ENCODE measurements at places on chromosomes 4 and X.

DNA sequence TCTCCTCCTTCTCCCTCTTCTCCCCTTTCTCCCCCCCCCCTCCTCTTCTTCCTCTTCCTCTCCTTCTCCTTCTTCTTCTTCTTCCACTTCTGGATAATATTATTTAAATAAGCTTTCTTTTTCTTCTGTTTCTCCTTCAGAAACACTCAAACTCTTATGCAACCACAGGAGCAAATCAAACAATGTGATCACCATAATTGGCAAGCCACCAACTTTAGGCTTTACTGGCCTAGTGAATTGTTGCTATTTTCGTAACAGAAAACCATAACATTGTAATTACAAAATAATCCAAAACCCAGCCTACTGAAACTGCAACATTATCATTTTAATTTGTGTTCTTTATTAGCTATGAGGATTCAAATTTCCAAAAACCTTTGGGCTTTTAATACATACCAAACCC, 14.3 kb downstream of the DCAF8L1 start:
- DNase-seq = peak; percentile 9

DNA sequence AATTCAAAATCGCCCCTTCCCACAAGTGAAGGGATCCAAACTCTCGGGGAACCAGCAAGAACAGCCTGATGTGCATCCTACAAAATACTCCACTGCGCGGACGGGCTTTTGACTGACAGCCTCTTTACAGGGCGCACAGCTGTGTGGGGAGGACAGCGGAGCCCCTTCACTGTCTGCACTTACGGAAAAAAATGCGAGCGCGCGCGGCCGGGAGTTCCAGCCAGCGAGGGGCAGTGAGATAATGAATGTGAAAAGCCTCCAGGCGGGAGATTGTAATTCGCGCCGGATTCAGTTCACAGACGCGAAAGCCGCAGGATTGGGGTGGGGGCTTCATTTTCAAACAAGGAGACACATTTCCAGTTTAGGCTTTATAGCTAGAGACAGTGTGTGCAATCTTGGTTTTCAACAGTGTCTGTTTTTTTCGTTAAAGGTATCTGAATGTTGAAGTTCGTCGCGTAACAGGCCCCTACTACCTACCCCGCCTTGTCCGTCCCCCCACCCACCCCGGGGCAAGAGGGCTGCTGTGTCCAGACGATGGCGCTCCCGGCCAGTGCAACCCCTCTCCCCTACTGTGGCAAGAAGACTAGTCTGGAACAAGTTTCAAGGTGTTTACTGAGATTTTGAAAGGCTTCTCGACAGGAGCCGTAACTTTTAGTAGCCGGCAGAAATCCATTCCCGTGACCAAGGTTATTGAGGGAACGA, 1.7 kb upstream of the GPR50 start:
- no peak for DNase-seq

GRCh38 chr4:187380181-187380581, 615.4 kb upstream of the ZFP42 start:
- DNase-seq = no peak

- DNase-seq = no peak
Measured at GRCh38 chrX:141928432-141928831, 24.7 kb downstream of the MAGEC1 start.

- DNase-seq = no peak
Measured at GRCh38 chr4:105075045-105075444, 71.6 kb upstream of the TET2 start.

- no peak for DNase-seq
Measured at GRCh38 chr4:91222014-91222413, 1081.8 kb upstream of the GRID2 start.

DNA sequence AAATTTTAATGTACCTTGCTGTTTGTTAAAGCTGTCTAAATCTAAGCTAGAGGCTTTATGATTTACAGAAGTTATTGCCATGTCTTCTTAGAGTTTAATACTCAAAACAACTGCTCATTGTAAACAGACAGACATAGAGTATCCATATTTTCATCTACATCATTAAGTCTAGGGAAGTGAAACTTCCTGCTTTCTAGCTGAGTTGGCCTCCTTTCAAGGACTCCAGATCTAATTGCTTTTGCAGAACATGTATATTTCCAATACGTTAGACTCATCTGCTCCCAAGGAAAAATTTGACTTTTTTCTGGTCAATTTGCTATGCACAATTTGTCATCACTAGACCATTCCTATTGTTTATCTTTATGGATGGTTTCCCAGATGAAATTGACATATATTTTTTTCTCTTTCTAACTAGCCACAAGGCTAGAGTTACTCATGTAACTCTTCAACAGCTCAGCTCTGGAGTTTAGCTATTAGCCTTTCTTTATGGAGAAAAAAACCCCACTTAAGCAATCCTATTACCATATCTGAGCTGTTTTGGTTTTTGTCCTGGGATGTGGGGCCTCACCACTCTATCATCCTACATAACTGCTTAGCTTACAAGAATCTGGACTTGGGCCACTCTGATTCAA, 122.9 kb downstream of the PPA2 start:
- peak; percentile 65 for DNase-seq

DNA sequence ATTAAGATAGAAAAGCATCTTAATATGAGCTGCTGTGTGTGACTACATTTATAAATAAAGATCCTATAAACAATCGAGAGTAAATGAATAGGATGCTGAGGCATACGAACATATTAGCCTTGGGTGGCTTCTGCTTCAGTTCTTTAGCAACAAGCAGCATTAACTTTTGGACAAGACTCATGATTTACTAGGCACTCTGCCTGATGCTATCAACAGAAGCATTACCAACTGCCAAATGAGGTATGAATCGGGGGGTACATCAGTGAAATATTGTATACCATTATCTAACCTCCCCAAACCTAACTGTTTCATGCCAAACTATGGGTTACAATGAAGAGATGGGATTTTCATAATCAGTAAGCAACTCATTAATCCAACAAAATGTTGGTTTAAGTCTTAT, 113.1 kb downstream of the RAB28 start:
- no peak for DNase-seq

- DNase-seq = no peak
Measured at GRCh38 chrX:72027914-72028307, 103.8 kb downstream of the RTL5 start.

- DNase-seq = no peak
Measured at GRCh38 chr4:185709802-185710486, 102.0 kb downstream of the SORBS2 start.

DNA sequence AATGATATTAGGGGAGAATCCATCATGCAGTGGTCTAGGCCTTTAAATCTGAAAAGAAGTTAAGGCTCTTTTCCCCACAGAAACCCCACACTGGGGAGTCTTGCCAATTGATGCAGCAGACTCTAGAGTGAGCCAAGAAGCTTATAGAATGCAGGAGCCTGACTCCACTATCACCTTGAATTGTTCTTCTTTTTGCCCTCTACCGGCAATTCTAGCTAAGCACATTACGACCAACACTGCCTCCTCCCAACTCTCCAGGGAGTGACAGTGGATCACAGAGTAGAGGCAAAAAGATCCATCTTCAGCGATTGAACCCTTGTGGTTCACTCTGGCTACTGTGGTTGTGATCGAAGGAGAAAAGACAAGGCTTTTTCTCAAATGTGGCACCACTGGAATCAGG, 331.5 kb downstream of the NKX6-1 start:
- DNase-seq = no peak

GRCh38 chrX:145405012-145405411, 157.7 kb downstream of the SPANXN1 start:
- DNase-seq = no peak

GRCh38 chrX:153829799-153830639, at the start of gene PDZD4:
TSS of gene PDZD4 (minus strand) at chrX:153830544. CDS start at chrX:153830298, 246 bp downstream.
- no peak for DNase-seq

DNA sequence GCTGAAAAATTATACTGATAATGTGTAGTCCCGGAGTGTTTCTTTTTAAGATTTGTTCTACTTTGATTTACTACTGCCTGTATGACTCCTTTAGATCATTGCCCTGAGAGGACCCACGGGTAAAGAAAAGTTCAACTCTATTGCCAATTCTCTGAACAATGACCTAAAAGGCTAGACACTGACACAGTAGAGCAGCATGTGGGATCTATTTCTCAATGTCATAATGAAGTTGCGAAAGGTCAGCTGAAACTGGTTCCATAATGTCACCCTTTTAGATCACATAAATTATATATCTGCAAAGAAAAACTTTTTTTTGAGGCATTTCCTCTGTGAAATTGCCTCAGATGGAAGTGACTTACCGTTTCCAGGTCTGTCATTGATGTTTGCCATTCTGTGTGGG, 67.4 kb downstream of the GLRB start:
- DNase-seq = no peak

DNA sequence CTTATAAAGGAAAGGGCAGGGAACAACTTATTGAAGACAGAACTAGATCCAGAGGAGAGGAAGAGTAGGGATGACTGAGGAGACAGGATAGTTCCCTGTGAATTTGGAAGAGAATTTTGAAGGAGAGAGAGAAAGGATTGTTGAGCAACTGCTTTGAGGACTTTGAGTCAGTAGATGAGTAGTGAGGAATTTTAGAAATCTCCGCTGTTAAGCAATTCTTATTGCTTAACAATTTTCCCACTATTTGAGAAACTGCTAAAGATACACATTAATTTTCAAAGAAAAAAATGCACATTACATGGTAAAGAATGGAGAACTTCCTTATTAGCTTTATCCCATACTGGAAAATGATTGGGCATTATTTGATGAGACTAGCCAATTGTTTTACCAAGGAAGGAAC, 116.3 kb upstream of the NRK start:
- no peak for DNase-seq

DNA sequence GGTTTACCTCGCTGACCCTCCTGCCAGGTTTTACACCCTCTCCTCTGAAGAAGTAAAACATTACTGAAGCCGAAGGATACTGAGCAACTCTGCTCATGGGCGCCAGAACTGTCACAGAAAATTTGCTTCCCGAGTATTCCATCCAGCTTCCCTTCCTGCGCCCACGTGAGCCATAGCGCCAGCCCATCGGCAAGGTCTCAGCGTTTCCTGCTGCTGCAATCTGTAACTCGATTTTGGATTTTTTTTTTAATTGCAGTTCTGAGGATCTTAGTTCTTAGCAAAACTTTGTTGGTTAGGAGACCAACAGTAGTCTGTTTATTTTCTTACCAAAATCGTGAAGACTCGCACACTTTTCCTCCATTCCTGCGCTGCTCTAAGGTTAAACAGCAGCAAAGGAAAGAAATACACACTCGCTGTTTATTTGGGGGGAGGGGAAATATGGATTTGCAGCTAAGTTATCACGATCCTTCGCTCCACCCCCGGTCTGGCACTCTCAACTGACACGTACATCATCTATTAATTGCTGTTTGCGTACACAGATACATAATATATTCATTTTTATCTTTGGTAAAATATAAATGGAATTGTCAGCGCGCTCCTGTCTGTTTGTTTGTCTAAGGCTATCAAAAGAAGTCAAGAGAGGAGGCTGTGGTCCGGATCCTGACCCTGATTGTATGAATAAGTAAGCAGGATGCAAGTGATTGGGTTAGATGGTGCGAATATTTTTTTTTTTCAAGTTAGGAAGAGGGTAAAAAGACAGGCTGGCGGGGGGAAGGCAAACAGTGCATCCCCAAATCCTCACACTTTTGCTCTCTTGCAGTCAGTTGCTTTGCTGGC, at the start of gene TLL1:
TLL1 (plus strand) TSS at position 777 of the 837 bp plus-strand sequence. CDS start 668 bp downstream, outside the sequence.
- DNase-seq = no peak

DNA sequence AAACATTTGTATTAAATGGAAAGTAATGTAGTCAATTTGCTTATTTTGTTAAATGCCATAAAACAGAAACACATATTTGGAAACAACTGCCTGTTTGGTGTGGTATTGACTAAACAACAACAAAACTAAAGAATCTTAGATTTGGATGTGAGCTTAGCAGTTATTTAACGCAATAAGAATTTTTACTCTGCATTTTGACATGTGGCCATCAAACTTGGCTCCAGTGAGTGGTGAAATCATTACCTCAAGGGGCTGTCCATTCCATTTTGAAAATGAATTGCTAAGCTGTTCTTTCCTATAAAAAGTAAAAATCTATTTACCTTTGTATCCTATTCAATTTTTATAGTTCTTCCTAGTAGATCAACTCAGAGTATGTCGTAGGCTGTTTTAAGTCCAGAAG, 84.2 kb downstream of the DKK2 start:
- DNase-seq = no peak

GRCh38 chr4:90142081-90142480, 14.9 kb downstream of the CCSER1 start:
- no peak for DNase-seq
